ENCODE measurements at places on chromosomes 12 and 14.

DNA sequence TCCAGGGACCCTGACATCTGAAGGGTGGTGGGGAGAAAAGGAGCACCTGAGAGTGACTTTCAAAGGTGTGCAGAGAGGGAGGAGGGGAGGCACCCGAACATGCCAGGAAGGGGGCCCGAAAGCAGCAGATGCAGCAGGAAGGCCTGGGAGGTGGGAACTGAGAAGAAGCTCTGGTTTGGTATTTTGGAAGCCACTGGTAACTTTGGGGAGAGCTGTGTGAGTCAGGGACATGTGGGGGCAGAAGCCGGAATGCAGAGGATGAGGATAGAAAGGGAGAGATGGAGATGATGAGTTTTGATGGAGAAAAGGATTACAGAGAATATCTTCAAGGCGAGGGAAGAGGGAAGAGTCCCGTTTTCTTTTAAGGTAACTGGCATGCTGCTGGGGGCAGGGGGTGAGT lies 50.1 kb downstream of the NRXN3 start:
- no peak for DNase-seq

GRCh38 chr12:115866909-115867525 lies 410.5 kb downstream of the MED13L start:
- DNase-seq: no peak

DNA sequence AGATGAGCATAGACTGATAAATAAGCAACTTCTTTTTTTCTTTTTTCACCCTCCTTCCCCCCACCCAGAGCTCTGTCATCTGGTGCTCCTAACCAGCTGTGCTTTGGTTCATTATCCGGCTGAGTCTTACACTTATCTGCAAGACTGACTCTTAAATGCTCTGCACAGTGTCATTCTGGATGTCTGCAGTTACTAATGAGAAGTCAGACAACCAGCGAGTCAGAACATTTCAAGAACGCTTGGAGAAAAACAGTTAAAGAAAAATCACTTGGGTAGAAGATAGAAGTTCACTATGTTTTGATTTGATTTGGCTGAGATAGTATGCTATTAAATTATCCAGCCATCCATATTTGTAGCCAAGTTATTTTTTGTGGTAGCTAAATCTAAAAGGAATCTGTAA lies 328.9 kb upstream of the PRICKLE1 start:
- no peak for DNase-seq

- DNase-seq: no peak
Observed at GRCh38 chr12:112243255-112244110, 118.1 kb downstream of the TRAFD1 start.

GRCh38 chr12:14611640-14612203 lies 44.0 kb upstream of the PLBD1 start:
- no peak for DNase-seq

DNA sequence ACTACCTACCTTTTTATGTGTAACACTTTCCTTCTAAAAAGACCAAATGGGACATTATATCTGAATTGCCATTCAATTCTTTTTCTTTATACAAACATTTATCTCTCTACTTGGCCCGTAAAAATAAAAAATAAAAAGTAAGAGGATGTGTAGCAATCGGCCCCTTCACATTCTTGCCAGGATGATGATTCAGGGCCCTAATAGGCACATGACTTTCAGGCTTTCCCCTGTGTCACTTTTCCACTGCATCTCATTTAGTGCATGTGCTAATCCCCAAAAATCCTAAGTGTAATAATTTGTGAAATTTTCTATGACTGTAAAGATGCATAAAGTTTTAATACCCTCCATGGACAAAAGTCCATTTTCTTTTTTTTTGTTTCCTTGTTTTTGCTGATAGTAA lies 23.0 kb upstream of the ATP2B1 start:
- no peak for DNase-seq

GRCh38 chr12:62763312-62763711 lies 171.6 kb downstream of the PPM1H start:
- DNase-seq: no peak

GRCh38 chr12:56715798-56716197 lies 9.3 kb downstream of the NACA start:
- no peak for DNase-seq

GRCh38 chr12:100114574-100114973 lies 28.1 kb downstream of the BLTP3B start:
- no peak for DNase-seq

DNA sequence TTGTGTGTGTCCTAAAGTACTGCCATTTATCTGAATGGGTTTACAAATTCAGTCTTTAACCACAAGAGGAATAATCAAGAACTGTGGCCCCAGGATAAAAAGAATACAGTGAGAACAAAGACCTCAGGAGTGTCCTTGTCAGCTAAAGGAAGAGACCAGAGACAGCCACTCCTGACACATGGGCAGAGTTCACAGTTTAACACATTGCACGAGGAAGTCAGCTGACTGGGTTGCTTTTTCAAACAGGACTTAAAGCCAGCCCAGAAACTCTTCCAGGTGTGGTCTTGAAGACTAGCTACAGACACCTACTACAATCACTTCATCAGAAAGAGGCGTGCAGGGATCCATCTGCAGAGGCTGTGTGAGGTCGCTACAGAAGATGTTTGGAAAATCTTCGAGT lies 42.8 kb downstream of the GNS start:
- DNase-seq: no peak

GRCh38 chr12:121238604-121239350 lies 28.8 kb downstream of the P2RX4 start:
- DNase-seq: no peak
